ENCODE measurements at places on chromosomes 3 and 15. TPM values are rescaled to one million over a fixed set of nuclear protein-coding genes. Genes with fewer than 3 reads are reported as not detected.

The ARHGEF26 gene
- 17.6 TPM for total RNA-seq

GRCh38 chr15:85479071-85479647, 98.8 kb downstream of the AKAP13 start:
- H3K36me3 ChIP-seq: no peaks in the 10 kb centered on the region
- H3K27ac ChIP-seq: peak overlapping the region; percentile 81
- DNase-seq: no peak
- no peak overlapping the region for H3K4me3 ChIP-seq
- H3K4me1 ChIP-seq: peaks cover 54% of the 10 kb centered on the region
- H3K27me3 ChIP-seq: no peaks in the 10 kb centered on the region

- H3K27me3 ChIP-seq: no peaks in the 10 kb centered on the region
- no peak overlapping the region for H3K27ac ChIP-seq
- H3K4me3 ChIP-seq: no peak overlapping the region
- no peak for DNase-seq
Measured at GRCh38 chr3:102756706-102757105, 321.9 kb downstream of the ZPLD1 start.

The MESP2 gene
- total RNA-seq: not detected

The ROPN1 gene
- not detected for total RNA-seq

The SKOR1 gene
- 0.81 TPM for total RNA-seq

DNA sequence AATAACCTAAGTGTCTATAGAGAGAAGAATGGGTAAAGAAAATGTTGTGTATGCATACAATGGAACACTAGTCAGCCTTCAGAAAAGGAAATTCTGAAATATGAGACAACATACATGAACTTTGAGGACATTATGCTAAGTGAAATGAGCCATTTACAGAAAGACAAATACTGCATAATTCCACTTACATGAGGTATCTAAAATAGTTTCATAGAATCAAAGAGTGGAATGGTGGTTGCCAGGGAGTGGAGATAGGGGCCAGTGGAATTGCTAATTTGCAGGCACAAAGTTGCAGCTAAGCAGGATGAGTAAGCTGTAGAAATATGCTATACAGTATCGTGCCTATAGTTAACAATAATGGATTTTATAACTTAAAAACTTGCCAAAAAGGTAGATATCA, 779.6 kb upstream of the ARPP21 start:
- H3K4me1 ChIP-seq: no peaks in the 10 kb centered on the region
- no peak overlapping the region for H3K4me3 ChIP-seq
- no peaks in the 10 kb centered on the region for H3K27me3 ChIP-seq
- no peak overlapping the region for H3K27ac ChIP-seq

Data from thyroid gland (tissue), 4 donors.